ENCODE measurements at places on chromosomes 7 and 10.

DNA sequence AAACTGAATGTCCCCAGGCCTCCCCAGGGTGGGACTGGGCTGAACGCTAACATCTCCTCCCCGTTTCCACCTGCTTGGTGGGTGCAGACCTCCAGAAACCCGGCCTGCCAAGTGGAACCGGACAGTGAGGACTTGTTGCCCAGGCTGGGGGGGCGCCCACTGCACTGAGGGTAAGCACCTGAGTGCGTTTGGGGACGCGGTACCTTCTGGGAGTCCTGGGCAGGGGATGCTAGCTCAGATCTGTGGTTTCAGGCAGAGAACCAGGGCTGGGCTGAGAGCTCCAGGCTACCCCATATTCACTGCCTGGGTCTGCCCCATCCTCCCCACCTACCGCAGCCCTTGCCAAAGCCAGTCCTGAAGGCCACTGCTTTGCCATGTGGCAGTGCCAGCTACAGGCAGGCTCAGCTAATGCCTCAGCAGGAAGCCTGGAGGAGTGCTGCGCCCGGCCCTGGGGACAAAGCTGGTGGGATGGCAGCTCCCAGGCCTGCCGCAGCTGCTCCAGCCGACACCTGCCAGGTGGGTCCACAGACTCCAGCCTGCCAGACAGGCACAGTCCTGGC is 3.5 kb upstream of the ZNF467 start:
- no peak for DNase-seq

- no peak for DNase-seq
Measured at GRCh38 chr7:80659120-80660055, 20.9 kb downstream of the CD36 start.

DNA sequence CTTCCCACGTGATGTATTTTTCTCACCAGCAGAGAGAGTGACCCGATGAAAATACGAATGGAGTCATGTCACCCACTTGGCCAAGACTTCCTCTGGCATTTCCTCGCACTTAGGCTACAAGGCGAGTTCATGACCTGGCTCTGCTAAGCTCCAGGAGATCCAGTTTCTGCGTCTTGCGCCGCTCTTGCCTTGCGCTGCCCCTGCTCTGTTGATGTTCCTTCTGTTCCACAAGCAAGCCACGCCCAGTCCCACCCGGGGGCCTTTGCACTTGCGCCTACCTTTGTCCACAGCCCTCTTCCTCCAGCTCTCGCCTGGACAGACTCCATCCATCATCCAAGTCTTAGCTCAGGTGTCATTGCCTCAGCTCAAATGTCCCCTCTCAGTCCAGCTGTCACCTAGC is 116.3 kb upstream of the SHH start:
- no peak for DNase-seq

GRCh38 chr10:30160271-30160982 is 101.0 kb upstream of the JCAD start:
- DNase-seq = no peak

DNA sequence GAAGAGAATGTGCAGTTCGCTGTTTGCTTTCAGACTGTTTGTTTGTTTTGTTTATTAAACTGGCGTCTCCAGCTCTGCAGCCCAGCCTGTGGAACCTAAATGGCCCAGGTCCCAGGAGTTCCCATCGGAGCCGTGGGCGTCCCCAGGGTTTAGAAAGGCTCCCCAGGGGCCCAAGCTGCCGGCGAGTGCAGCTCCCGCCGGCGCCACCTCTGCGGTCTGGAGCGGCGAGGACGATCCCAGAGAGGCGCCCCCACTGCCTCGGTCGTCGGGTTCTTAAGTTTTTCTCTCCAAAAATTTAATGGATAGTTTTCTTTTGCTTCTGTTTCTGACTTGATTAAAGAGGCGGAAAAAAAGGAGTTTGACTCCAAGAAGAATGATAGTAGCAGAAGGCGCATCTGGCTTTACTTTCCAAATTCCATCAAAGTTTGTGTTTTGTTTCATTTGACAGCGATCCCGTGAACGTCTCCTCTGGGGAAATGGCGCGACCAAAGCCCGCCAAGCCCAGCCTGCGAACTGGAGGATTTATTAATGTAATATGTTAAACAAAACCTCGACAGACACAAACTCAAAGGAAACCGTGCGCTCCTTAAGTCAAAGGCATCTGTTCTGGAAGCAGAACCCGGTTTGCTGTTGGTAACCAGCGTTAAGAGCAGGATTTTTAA is 718 bp upstream of the FZD1 start:
- DNase-seq = no peak

GRCh38 chr10:115093286-115093775 is at the start of gene ATRNL1:
Gene ATRNL1, plus strand, starts transcription at chr10:115093365. Its CDS starts 386 bp downstream, at chr10:115093751.
- DNase-seq = peak; percentile 9

DNA sequence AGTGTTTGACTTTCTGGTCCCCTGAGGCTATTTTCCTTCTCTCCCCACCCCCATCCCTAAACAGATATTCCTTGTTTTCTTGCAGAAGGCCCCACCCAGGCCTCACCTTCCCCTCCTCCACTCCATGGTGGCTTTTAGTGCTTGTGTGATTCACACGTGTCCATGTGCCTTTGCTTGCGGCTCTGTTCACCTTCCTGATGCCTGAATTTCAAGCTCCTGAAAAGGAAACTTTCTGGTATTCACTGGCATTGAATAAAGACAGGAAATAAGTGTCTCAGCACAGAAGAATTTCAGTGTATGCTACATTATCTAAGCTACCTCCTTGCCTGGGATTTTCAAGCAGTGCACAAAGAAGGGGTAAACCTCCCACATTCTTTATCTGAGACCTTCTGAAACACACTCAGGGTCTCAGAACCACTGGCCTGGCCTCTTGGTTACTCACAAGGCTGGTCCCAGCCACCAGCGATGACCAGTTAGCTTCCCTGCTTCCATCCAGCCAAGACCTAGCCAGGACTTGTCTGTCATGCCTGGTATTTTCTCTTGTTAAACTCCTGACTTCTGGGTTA is 17.2 kb upstream of the UBE2H start:
- DNase-seq = no peak

GRCh38 chr7:90972906-90973550 is 291.2 kb upstream of the FZD1 start:
- DNase-seq = no peak
